Natural killer cell treated with Interleukin-12 subunit alpha and Interleukin-12 subunit beta and Interleukin-15 and Interleukin-18, amount 100 ng/mL, for 72 hours (primary cell): ENCODE measurements at places on chromosomes 7 and 10. TPM values are rescaled to one million over a fixed set of nuclear protein-coding genes. Genes with fewer than 3 reads are reported as not detected.
A peak's percentile ranks its signal among the peaks of the same experiment; 100 is the strongest.

GRCh38 chr10:126851414-126852108 lies 53.7 kb upstream of the DOCK1 start:
- DNase-seq = no peak

ZPBP gene
- not detected for total RNA-seq

- DNase-seq = no peak
Measured at GRCh38 chr7:123548406-123548805, 9.2 kb downstream of the NDUFA5 start.

DIP2C gene
- 0.98 TPM for total RNA-seq

GRCh38 chr7:124032369-124033094 lies at the start of gene TMEM229A:
Gene TMEM229A, minus strand, starts transcription at chr7:124033067. Its CDS starts 64 bp downstream, at chr7:124033003.
- DNase-seq = no peak

DNA sequence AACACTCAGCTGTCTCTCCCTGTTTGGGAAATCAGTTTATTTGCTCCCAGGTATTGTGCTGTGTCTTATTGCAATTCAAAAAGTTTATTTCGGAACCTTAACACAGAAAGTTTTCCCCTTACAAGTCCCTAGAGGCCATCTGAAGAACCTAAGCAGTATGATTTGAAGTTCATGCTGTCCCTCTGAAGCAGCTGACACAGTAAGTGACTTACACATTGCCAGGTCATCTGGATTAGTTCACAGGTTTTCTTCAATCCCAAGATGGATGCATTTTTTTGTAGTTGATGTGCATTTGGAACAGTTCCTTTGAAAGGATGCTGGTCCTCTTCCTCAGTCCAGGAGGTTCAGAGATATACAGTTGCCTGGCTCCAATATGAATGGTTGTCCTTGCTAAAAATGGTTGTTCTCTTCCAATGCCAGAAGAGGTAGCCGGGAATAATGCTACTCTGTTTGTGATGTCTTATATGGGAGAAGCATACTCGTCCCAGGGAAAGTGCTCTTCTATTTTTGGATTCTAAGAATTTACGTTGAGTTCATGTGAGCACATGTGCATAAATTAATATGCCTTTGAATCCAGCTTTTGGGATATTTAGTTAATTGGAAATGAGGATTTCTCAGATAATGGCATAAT lies 183.5 kb upstream of the PHYHIPL start:
- no peak for DNase-seq

GRCh38 chr10:129937351-129937751 lies 26.7 kb downstream of the EBF3 start:
- DNase-seq = no peak

DNA sequence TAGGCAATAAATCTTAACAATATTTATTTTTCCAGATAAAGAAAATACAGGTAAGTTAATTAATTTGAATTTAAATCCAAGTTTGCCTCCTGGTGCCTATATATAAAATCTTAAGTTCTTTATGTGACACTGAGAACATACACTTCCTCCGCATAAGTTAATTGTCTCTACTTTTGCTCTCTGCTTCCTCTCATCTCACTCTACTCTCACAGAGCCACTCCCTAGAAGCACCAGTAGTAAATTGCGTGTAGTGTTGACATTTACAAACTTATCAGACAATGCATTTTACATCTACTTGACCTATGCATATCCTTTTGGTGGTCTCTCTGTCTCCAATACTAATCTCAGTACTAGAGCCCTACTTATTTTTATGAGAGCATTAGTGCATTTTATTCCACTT lies 144.5 kb downstream of the ETV1 start:
- DNase-seq = no peak

DNA sequence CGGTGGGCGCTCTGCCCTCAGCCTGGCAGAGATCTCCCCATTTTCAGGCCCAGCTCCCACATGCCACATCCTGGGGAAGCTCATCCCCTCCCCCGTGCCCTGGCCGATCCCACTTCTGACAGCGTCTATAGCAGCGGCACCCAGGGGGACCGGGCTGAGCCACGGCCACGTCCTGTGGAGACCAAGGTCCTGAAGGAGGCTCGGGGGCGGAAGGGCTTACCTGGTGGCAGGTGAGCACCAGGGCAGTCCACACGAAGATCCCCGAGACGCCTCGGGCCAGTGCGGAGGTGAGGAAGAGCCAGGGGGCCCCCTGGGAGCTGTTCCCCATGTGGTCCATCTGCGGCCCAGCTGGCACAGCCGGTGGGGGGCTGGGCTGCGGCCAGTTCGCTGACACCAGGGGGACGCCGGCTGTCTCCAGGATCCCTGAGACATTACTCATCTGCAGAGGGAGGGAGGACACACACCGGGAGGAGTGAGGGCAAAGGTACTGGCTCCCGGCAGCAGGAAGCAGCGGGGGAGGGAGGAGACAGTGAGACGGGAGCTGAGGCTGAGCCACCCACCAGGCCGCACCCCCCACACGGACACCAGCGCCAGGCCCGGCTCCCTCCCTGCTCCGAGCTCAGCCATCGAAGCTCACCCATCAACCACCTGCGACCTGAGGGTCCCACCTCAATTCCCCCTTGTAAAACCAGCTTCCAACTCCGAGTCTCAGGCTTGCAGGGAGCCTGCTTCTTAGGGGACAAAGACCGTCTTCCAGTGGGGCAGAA lies 776 bp downstream of the TMEM184A start:
- no peak for DNase-seq

VAX1 gene
- not detected for total RNA-seq

GRCh38 chr7:81628951-81629350 lies 140.9 kb downstream of the HGF start:
- DNase-seq = no peak

DNA sequence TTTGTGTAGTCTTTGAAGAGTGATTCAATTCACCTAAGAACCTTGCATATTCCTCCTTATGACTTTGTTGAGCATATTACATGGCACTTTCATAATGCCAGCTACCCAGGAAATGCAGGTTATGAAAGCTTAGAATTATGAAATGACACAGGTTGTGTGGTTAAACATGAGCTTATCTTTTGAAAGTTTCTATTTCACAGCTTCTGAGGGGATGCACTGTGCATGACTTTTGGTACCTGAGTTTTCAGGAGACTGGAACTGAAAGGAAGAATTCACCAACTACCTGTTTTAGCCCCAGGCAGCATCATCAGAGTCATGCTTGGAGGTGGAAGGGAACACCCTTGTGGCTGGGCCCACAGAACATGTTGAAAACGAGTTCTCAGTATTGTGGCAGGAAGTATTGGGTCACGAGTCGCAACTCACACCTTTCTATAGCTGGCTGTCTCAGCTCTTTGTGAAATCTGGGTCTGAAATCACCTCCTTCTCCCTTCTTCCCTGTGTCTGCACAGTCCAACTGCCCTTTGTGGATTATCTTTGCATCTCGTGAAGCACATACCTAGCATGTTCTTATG lies 228.2 kb downstream of the PTEN start:
- peak; percentile 81 for DNase-seq

DNA sequence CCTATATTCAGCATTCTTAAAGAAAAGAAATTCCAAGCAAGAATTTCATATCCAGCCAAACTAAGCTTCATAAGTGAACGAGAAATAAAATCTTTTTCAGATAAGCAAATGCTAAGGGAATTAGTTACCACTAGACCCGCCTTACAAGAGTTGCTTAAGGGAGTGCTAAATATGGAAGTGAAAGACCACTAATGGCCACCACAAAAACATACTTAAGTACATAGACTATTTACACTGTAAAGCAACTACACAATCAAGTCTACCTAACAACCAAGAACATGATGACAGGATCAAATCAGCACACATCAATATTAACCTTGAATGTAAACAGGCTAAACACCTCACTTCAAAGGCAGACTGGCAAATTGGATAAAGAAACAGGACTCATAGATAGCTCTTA lies 42.2 kb upstream of the NME8 start:
- no peak for DNase-seq

CC2D2B gene
- total RNA-seq = 1.2 TPM
